Testis (tissue), 5 donors: ENCODE measurements at places on chromosomes 11 and 22. TPM values are rescaled to one million over a fixed set of nuclear protein-coding genes. Genes with fewer than 3 reads are reported as not detected.

The P2RY6 gene
- total RNA-seq = 0.47 TPM

GRCh38 chr11:118918128-118918685 lies 7.5 kb downstream of the BCL9L start:
- peaks cover 99% of the 10 kb centered on the region for H3K4me1 ChIP-seq
- H3K4me3 ChIP-seq = peak overlapping the region; percentile 0
- peak overlapping the region; percentile 94 for H3K27ac ChIP-seq
- no peaks in the 10 kb centered on the region for H3K36me3 ChIP-seq
- H3K27me3 ChIP-seq = no peaks in the 10 kb centered on the region
- DNase-seq = peak; percentile 75

The FADS3 gene
- 88.5 TPM for total RNA-seq

The MS4A14 gene
- 154 TPM for total RNA-seq

The DCPS gene
- total RNA-seq = 20.9 TPM

GRCh38 chr11:102099755-102100154 lies 10.5 kb upstream of the YAP1 start:
- H3K27me3 ChIP-seq = no peaks in the 10 kb centered on the region
- H3K27ac ChIP-seq = no peak overlapping the region
- no peaks in the 10 kb centered on the region for H3K36me3 ChIP-seq
- DNase-seq = no peak
- no peaks in the 10 kb centered on the region for H3K4me1 ChIP-seq

GRCh38 chr11:114472661-114473060 lies 33.4 kb downstream of the REXO2 start:
- H3K27me3 ChIP-seq = no peaks in the 10 kb centered on the region
- no peak overlapping the region for H3K27ac ChIP-seq
- no peaks in the 10 kb centered on the region for H3K36me3 ChIP-seq
- H3K4me1 ChIP-seq = no peaks in the 10 kb centered on the region
- H3K4me3 ChIP-seq = no peak overlapping the region

DNA sequence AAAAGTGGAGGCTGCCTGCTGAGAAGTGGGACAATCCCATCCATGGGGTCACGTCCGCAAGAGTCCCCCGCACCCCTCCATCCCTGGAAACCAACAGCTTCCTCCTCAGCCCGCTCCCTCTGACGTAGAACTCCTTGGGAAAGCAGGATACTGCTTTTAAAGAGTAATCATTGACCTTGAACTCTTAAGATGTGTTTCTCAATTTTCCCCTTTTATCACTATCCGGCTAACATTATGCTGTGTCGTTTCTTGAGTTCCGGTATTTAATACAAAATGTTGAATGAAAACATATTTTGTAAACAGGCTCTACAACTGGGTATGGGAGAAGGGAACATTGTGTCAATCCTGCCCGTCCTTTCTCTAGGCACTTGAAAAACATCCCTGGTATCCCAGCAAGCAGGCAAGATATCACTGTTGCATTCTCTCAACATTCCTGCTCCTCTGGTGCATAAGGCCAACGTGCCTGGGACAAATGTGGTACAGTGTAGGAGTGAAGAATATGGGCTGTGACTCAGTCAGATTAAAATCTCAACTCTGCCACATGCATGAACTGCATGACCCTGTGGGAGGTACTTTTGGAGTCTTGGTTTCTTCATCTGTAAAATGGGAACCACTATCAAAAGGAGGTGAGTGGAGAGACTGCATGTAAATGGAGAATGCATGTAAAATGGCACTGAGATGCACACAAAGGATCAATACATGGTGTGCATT lies 52.8 kb downstream of the WT1 start:
- H3K36me3 ChIP-seq = no peaks in the 10 kb centered on the region
- DNase-seq = peak; percentile 25
- no peak overlapping the region for H3K27ac ChIP-seq

- H3K27ac ChIP-seq = no peak overlapping the region
- H3K36me3 ChIP-seq = no peaks in the 10 kb centered on the region
- no peak overlapping the region for H3K4me3 ChIP-seq
- H3K27me3 ChIP-seq = no peaks in the 10 kb centered on the region
- DNase-seq = peak; percentile 6
- no peaks in the 10 kb centered on the region for H3K4me1 ChIP-seq
Observed at GRCh38 chr11:134537941-134538340, 125.9 kb upstream of the B3GAT1 start.

GRCh38 chr11:122696662-122697061 lies 41.1 kb downstream of the UBASH3B start:
- no peak overlapping the region for H3K4me3 ChIP-seq
- H3K4me1 ChIP-seq = no peaks in the 10 kb centered on the region
- no peaks in the 10 kb centered on the region for H3K36me3 ChIP-seq
- H3K27me3 ChIP-seq = no peaks in the 10 kb centered on the region

The WNT11 gene
- 4.3 TPM for total RNA-seq

The LBHD1 gene
- 8.2 TPM for total RNA-seq

DNA sequence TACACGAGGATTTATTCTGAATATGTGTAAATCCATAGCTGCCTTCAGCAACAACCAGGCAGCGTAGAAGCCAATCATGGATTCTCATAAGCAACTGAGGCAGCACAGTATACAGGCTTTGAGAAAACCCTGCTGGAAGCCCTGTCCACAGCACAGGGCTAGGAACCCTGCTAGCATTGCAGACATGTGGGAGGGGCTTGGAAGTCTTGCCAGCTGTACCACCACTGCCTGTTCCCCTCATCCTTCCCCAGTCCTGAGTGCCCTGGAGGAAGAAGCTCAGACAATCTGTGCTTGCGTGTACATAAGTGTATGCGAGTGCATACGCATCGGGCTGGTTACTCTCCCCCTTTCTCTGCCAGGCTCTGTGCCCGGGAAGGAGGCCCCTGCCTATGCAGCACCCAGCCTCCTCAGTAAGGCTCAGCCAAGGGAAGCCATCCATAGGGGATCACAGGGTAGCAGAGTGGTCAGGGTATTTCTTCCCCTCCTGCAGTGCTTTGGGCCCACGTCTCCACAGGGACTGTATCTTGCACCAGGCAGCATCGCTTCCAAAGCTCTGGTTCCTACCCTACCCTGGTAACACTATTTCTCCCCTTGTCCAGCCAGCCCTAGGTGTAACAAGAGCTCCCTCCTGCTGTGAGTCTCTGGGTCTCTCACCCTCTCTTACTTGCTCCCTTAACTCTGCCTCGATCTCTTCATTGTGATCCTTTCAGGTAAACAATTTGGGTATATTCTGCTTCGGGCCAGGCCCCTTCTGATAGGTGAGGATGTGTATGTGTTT lies 90.5 kb downstream of the GALNT18 start:
- no peaks in the 10 kb centered on the region for H3K27me3 ChIP-seq
- no peaks in the 10 kb centered on the region for H3K36me3 ChIP-seq
- peaks cover 29% of the 10 kb centered on the region for H3K4me1 ChIP-seq

- H3K27me3 ChIP-seq = no peaks in the 10 kb centered on the region
- peaks cover 22% of the 10 kb centered on the region for H3K4me1 ChIP-seq
- H3K27ac ChIP-seq = no peak overlapping the region
- no peaks in the 10 kb centered on the region for H3K36me3 ChIP-seq
- no peak for DNase-seq
Observed at GRCh38 chr11:27703481-27703880, 3.2 kb upstream of the BDNF start.

The ART5 gene
- 31.7 TPM for total RNA-seq

GRCh38 chr11:86502137-86502642 lies 127.5 kb downstream of the CCDC81 start:
- no peak for DNase-seq
- H3K4me1 ChIP-seq = no peaks in the 10 kb centered on the region
- no peaks in the 10 kb centered on the region for H3K27me3 ChIP-seq
- H3K4me3 ChIP-seq = no peak overlapping the region
- no peaks in the 10 kb centered on the region for H3K36me3 ChIP-seq
- H3K27ac ChIP-seq = no peak overlapping the region

The MS4A12 gene
- total RNA-seq = 0.71 TPM

DNA sequence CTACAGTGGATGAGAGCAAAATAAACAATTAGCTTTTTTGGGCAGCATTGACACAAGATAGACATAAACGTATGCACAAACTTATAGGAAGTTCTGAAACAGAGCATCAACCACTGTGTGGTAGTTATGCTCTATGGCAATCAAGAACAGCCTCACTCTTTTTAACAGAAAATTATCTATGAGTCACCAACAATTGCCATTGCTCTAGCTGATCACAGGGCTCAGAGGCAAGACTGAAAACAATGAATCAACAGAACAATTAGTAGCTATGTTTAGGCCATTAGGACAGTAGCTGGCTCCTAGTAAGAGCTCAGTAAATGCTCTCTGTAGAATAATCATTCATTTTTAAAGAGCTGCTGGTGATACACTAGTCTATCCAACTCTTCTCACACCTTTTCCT lies 34.9 kb upstream of the PICALM start:
- H3K27me3 ChIP-seq = no peaks in the 10 kb centered on the region
- H3K4me1 ChIP-seq = no peaks in the 10 kb centered on the region
- H3K27ac ChIP-seq = no peak overlapping the region
- H3K36me3 ChIP-seq = no peaks in the 10 kb centered on the region

DNA sequence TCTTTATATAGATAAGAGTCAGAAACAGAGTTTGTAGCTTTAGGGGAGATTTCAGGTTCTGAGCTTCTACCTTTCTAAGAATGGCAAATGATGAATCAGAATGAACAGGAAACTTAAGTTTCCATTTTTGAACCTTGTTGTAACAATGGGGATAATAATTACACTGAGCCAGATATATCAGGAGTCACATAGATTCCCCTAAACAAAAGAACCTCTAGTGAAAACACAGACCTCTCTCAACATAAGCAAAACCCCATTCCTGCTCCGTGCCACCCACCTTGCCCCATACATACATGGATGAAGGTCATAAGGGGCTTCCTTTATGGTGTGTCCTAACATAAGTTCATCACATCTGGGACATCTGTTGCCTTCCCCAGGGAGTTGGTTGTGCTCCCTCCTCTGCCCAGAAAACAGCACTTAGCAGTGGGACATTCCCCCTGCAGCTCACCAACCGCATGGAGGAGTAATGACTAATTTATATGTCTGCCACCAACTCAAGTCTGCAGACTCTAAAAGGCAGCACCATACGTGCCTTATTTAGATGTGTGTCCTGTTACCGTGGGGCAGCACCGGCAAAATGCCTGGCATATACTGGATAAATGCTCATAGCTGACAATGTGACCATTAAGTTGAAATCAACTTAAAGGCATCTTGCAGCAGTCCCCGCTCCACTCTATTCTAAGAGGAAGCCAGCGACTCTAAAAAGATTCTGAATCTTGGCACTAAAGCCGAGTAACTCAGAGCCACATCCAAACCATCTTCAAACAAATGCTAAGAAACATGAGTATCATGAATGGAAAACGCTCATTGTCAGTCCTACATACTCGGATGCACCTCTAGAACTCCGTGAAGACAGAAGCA lies 8.0 kb downstream of the JAML start:
- H3K27me3 ChIP-seq = no peaks in the 10 kb centered on the region
- no peak overlapping the region for H3K4me3 ChIP-seq
- no peak overlapping the region for H3K27ac ChIP-seq
- H3K4me1 ChIP-seq = no peaks in the 10 kb centered on the region
- H3K36me3 ChIP-seq = no peaks in the 10 kb centered on the region

The IL18 gene
- total RNA-seq = 4.7 TPM

- no peak overlapping the region for H3K27ac ChIP-seq
- H3K4me3 ChIP-seq = no peak overlapping the region
- H3K27me3 ChIP-seq = no peaks in the 10 kb centered on the region
- no peaks in the 10 kb centered on the region for H3K36me3 ChIP-seq
- DNase-seq = no peak
- H3K4me1 ChIP-seq = no peaks in the 10 kb centered on the region
Observed at GRCh38 chr11:74849525-74850391, 99.1 kb downstream of the XRRA1 start.

GRCh38 chr11:77698896-77699295 lies 61.3 kb upstream of the CLNS1A start:
- no peaks in the 10 kb centered on the region for H3K27me3 ChIP-seq
- H3K4me1 ChIP-seq = no peaks in the 10 kb centered on the region
- H3K36me3 ChIP-seq = no peaks in the 10 kb centered on the region
- H3K4me3 ChIP-seq = no peak overlapping the region

The CCDC34 gene
- total RNA-seq = 40.9 TPM

- no peak overlapping the region for H3K4me3 ChIP-seq
- no peaks in the 10 kb centered on the region for H3K36me3 ChIP-seq
- H3K27me3 ChIP-seq = no peaks in the 10 kb centered on the region
- H3K4me1 ChIP-seq = peaks cover 38% of the 10 kb centered on the region
- DNase-seq = peak; percentile 83
- H3K27ac ChIP-seq = no peak overlapping the region
Observed at GRCh38 chr11:126140926-126141280, 70.5 kb downstream of the RPUSD4 start.

- no peaks in the 10 kb centered on the region for H3K36me3 ChIP-seq
- H3K27ac ChIP-seq = no peak overlapping the region
- H3K4me3 ChIP-seq = no peak overlapping the region
- H3K4me1 ChIP-seq = no peaks in the 10 kb centered on the region
- DNase-seq = no peak
- no peaks in the 10 kb centered on the region for H3K27me3 ChIP-seq
Observed at GRCh38 chr11:47861728-47862127, 13.6 kb upstream of the NUP160 start.

- no peaks in the 10 kb centered on the region for H3K36me3 ChIP-seq
- H3K27ac ChIP-seq = no peak overlapping the region
- no peak overlapping the region for H3K4me3 ChIP-seq
- DNase-seq = peak; percentile 84
Observed at GRCh38 chr22:29154364-29155048, 51.2 kb upstream of the EMID1 start.

DNA sequence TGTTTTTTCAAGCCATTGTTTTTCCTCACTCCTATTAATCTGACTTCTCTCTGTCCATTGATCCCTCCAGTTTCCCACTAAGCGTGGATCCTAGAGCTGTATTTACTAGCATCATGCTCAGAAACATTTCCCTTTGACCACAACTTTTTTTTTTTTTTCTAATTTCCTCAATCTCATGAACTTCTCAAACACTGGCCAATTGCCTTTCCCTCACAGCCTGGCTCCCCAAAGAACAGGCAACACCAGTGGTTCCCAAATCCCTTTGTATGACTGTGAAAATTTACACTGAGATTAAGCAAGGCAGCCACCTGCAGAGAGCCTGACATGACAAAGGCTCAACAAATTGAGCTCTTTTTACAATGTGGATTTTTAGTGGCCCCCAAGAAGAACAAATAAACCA lies 1.4 kb upstream of the TPP1 start:
- DNase-seq = no peak
- no peaks in the 10 kb centered on the region for H3K4me1 ChIP-seq
- H3K27ac ChIP-seq = no peak overlapping the region
- H3K36me3 ChIP-seq = no peaks in the 10 kb centered on the region

DNA sequence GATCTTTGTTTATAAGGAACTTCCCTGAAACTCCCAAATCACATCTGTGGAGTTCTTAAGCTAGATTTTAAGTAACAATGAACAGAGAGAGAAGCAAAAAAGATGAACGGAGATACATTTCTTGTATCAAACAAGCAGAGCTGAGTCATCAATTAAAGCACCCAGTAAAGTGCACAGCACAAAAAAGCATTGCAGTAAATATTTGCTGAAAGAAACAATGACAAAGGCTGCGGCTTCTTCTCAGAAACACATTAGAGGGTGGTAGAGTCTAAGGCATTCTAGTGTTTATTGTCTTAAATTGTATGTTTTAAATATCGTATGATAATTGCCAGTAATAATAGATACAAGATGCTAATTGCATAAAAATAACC lies 941.6 kb upstream of the CHORDC1 start:
- H3K27me3 ChIP-seq = no peaks in the 10 kb centered on the region
- peaks cover 8% of the 10 kb centered on the region for H3K4me1 ChIP-seq
- no peak overlapping the region for H3K27ac ChIP-seq
- no peak overlapping the region for H3K4me3 ChIP-seq
- no peak for DNase-seq

The CSF2RB gene
- 2.3 TPM for total RNA-seq
